Brain (organoid and tissue), 16 donors: ENCODE measurements at places on chromosomes 5 and 9. TPM values are rescaled to one million over a fixed set of nuclear protein-coding genes. Genes with fewer than 3 reads are reported as not detected.
A peak's percentile ranks its signal among the peaks of the same experiment; 100 is the strongest.

DNA sequence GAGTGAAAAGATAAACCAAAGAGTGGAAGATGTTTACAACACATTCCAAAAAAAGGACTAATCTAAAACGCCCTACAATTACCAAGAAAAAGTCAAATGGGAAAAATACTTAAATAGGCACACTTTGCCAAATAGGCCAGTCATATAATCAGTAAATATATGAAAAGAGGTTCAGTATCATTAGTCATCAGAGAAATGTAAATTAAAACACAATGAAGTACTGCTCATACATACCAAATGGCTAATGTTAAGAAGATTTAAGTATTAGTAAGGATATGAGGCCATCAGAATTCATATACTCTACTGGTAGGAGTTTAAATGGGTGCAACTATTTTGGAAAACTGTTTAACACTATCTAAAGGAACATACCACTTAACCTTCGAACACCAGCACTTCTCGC, 47.6 kb downstream of the ZDHHC21 start:
- DNase-seq = no peak

The CEL gene
- 0.92 TPM for polyA plus RNA-seq

The SPEF2 gene
- polyA plus RNA-seq = 0.19 TPM

The TXNDC8 gene
- polyA plus RNA-seq = not detected

DNA sequence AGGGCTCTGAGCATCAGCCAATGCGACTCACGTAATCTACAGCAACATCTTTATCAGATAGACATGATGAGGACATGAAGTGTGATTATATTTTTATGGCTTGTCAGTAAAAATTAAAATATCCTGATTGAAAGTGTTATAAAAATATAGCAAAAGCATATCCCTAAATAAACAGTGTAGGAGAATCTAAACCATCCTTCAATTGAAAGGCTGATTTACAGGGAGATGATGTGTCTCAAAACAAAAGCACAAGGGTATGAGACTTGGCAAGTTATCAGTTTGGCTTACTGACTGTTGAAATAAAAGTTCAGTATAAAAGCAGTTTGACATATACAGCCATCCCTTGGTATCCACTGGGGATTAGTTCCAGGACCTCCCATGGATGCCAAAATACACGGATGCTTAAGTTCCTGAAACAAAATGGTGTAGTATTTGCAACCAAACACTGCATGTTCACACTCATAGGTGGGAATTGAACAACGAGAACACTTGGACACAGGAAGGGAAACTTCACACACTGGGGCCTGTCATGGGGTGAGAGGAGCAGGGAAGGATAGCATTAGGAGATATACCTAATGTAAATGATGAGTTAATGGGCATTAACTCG, 149.9 kb upstream of the MAP1B start:
- DNase-seq = peak; percentile 71

- no peak for DNase-seq
Observed at GRCh38 chr5:143226872-143227271, 176.6 kb downstream of the NR3C1 start.
